Testis (tissue), 5 donors: ENCODE measurements at places on chromosomes 12 and 14. TPM values are rescaled to one million over a fixed set of nuclear protein-coding genes. Genes with fewer than 3 reads are reported as not detected.
A peak's percentile ranks its signal among the peaks of the same experiment; 100 is the strongest.

Gene MYH6
- total RNA-seq: 0.12 TPM

Gene NOVA1
- 22.3 TPM for total RNA-seq

Gene PIWIL1
- 53.0 TPM for total RNA-seq

Gene SENP1
- 105 TPM for total RNA-seq

Gene ARHGDIB
- 20.2 TPM for total RNA-seq

Gene CARMIL3
- total RNA-seq: 8.6 TPM

Gene NAV3
- total RNA-seq: 20.0 TPM

Gene CCDC177
- 1.9 TPM for total RNA-seq

DNA sequence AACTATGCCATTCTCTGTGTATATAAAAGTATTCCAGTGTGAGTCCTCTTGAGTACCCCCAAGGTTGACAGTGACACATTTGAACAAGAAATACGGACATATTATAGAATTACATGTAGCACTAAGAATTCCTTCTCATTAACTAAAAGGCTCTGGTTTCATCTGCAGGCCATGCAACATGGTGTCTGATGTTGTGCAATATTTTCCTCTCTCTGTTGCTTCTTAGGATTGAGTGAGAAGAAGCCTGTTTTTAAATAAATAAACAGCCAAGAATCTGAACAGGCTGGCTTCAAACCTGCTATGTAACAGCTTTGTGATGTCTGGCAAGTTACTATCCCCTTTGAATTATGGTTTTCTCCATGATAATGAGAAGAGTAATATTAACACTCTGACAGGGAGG is 22.2 kb upstream of the CCER1 start:
- no peaks in the 10 kb centered on the region for H3K36me3 ChIP-seq
- no peak overlapping the region for H3K4me3 ChIP-seq
- H3K27me3 ChIP-seq: no peaks in the 10 kb centered on the region
- no peak overlapping the region for H3K27ac ChIP-seq
- no peaks in the 10 kb centered on the region for H3K4me1 ChIP-seq
- DNase-seq: no peak

- no peak overlapping the region for H3K27ac ChIP-seq
- DNase-seq: no peak
- no peaks in the 10 kb centered on the region for H3K4me1 ChIP-seq
- H3K36me3 ChIP-seq: no peaks in the 10 kb centered on the region
Measured at GRCh38 chr12:132300789-132301722, 28.3 kb downstream of the GALNT9 start.

DNA sequence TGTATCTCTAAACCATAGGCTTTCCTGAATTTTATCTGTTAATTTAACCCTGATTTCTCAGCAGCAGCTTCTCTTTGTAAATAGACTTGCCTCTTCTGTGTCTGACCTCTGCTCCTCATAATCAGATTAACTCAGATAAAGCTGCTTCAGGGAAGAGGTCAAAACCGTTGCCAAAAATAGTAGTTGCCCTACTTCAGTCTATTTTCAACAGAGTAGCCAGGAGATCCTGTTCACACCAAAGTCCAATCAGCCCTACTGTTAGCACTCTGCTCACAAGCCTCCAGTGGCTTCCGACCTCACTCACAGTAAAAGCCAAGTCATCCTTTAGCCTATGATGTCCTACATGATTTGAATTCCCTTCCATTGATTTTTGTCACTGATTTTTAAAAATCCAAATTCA is 258.4 kb downstream of the PPFIA2 start:
- H3K4me1 ChIP-seq: no peaks in the 10 kb centered on the region
- H3K4me3 ChIP-seq: no peak overlapping the region

DNA sequence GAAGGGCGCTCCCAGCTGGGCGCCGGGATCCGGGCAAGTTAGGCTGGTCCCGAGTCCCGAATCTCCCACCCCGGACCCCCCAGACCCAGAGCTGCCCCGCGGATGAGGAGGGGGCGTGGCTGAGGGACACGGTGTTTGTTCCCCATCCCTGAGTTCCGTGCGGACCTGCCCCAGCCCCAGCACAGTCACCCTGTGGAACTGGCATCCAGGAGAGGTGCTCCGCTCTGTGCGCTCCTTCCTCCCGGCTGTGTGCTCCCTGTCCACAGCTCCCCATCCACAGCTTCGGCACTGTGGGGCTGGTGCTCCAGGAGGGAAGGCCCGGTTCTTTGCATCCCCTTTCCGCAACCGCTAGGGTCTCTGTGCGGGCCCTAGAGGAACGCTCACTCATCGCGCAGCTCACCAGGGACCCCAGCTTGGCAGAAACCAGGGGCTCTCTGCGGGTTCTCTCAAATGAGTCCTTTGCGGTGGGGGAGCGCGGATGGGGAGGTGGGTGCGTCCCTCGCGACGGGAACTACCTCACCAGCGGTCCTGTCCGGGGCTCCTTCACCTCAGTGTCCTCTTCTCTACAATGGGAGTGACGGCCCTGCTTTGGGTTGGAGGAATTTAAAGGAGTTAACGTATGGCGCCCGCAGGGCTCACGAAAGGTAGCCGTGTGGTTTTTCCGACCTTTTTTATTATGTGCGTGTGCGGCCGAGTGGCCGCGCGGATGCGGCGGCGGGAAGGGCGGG is 845 bp downstream of the TMEM132C start:
- H3K36me3 ChIP-seq: no peaks in the 10 kb centered on the region
- H3K4me3 ChIP-seq: peak overlapping the region; percentile 51
- DNase-seq: no peak
- H3K27ac ChIP-seq: peak overlapping the region; percentile 21

DNA sequence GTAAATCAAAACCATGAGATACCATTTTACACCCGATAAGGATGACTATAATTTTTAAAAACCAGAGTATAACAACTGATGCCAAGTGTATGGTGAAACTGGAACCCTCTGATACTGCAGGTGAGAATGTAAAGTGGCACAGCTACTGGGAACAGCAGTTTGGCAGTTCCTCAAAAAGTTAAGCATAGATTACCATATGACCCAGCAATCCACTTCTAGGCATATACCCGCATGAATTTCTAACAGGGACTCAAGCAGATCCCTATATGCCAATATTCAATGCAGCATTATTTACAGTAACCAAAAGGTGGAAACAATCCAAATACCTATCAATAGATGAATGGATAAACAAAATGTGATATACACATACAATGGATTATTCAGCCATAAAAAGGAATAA is 57.4 kb downstream of the BAZ1A start:
- H3K4me3 ChIP-seq: no peak overlapping the region
- no peak for DNase-seq
- H3K36me3 ChIP-seq: no peaks in the 10 kb centered on the region
- no peaks in the 10 kb centered on the region for H3K4me1 ChIP-seq
- no peak overlapping the region for H3K27ac ChIP-seq

- H3K4me3 ChIP-seq: no peak overlapping the region
- H3K36me3 ChIP-seq: no peaks in the 10 kb centered on the region
- no peaks in the 10 kb centered on the region for H3K27me3 ChIP-seq
- H3K4me1 ChIP-seq: no peaks in the 10 kb centered on the region
Measured at GRCh38 chr14:59510001-59510400, 25.7 kb downstream of the JKAMP start.

DNA sequence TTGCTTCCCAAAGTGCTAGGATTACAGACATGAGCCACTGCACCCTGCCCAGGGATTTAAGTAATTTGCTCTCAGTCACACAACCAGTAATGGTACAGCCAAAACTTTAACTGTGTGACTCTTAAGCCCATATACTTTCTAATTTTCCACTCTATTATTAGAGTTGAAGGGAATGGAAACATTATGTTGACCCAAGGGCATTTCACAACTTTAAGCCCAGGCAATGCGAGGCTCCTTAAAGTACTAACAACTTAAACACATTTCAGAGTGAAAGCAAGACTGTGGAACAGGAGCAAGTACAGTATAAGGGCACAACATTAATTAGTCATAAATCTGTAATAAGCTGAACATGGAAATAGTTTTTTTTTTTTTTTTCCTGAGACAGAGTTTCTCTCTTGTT is 39.8 kb downstream of the BAZ1A start:
- no peaks in the 10 kb centered on the region for H3K36me3 ChIP-seq
- H3K4me3 ChIP-seq: no peak overlapping the region
- no peaks in the 10 kb centered on the region for H3K27me3 ChIP-seq
- H3K4me1 ChIP-seq: peaks cover 8% of the 10 kb centered on the region
- H3K27ac ChIP-seq: no peak overlapping the region

GRCh38 chr12:27431185-27431584 is 15.4 kb upstream of the SMCO2 start:
- no peak overlapping the region for H3K4me3 ChIP-seq
- H3K4me1 ChIP-seq: peaks cover 4% of the 10 kb centered on the region
- H3K36me3 ChIP-seq: no peaks in the 10 kb centered on the region
- no peak overlapping the region for H3K27ac ChIP-seq

GRCh38 chr12:94145191-94145983 is 3.0 kb upstream of the PLXNC1 start:
- no peaks in the 10 kb centered on the region for H3K27me3 ChIP-seq
- no peak overlapping the region for H3K4me3 ChIP-seq
- peaks cover 20% of the 10 kb centered on the region for H3K4me1 ChIP-seq
- DNase-seq: peak; percentile 47
- no peaks in the 10 kb centered on the region for H3K36me3 ChIP-seq
- H3K27ac ChIP-seq: no peak overlapping the region

DNA sequence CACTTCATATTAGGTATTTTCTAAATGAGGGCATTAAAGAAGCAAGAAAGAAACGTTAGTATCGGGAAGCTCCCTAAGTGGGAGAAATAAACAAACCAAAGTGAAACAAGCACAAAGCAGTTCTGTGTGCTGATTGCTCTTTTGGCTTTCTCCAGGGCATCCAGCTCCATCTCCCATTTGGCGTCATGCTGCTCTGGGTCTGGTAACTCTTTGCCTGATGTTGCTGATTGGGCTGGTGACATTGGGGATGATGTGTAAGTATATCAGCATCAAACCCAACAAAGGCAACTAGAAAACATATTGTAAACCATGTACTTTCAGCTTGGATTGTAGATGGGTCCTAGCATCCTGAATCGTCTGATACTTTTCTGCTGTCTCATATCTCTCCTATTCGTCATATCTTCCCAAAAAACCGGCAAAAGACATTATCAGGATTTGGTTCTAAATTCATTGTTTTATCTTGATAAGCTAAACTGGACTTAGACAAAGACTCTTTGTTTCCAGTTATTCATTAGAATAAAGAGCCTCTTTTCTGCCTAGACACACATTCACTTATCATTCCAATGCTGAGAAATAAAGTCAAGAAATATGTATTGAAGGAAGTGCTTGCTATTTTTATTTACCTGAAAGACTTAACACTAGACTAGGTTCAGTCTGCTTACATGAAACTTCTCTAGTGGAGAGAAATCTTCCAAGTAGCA is 2.4 kb downstream of the CLEC12B start:
- no peak overlapping the region for H3K4me3 ChIP-seq
- H3K27ac ChIP-seq: peak overlapping the region; percentile 51
- no peaks in the 10 kb centered on the region for H3K27me3 ChIP-seq
- H3K4me1 ChIP-seq: peaks cover 3% of the 10 kb centered on the region
- H3K36me3 ChIP-seq: no peaks in the 10 kb centered on the region
- DNase-seq: peak; percentile 81

DNA sequence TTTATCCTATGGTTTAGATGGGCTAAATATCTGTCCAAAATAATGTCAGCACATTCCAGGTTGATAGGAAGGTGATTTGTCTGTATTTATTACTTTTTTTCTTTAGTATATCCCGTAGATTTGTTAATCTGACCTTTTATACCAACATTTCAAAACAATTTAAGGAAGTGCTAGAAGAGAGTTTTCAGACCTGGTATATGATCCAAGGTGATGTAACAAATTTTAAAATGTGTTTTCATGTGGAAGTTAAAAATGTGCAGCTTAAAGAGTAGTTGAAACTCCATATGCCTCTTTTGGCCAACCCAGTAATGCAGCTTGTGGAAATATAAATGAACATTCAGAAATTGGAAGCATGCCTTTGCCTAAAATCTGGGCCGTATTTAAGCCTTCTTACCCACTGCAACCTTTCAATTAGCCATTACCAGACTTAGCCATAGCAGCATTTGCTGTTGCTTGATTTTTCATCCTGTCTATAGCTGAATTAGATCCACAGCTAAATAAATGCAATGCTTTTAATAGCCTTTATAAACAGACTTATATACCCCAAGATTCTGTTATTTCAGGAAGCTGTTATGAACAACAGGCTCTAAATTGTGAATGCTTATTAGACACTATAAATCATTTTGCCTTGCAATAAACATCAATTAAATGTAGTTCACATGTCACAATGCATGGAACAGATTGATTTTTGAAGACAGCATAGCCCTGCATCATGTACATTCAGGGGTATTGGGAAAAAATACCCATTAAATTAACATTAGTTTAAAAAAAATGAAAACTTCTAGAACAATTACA is 271.2 kb downstream of the PDZRN4 start:
- H3K27ac ChIP-seq: no peak overlapping the region
- no peak overlapping the region for H3K4me3 ChIP-seq
- no peaks in the 10 kb centered on the region for H3K36me3 ChIP-seq
- H3K27me3 ChIP-seq: no peaks in the 10 kb centered on the region
- H3K4me1 ChIP-seq: no peaks in the 10 kb centered on the region
- no peak for DNase-seq

DNA sequence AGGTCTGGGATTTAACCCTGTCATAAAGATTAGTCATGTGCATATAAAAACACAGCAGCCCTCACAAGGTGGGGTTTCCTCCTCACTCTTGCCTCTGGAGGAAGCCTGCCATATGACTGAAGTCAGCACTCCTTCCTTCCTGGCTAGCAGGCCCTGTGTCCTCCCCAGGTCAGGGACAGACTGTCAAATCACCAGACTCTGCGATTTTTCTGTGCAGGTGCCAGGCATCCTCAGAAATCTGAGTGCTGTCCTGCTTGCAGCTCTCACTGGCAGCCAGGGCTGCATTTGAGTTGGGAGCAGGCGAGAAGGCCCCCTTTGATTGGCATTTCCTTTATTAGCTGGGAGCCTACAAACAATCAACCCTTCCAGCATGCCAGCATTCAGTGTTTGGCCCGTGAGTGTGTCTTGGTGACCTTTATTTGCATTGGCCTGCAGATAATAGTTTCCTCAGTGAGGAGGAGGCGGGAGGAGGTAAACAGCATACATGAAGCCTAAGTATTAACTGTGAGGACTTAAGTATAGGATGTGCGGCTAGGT is 183.8 kb upstream of the ARHGAP5 start:
- no peaks in the 10 kb centered on the region for H3K4me1 ChIP-seq
- no peaks in the 10 kb centered on the region for H3K36me3 ChIP-seq
- no peaks in the 10 kb centered on the region for H3K27me3 ChIP-seq
- H3K27ac ChIP-seq: no peak overlapping the region
- DNase-seq: no peak
- no peak overlapping the region for H3K4me3 ChIP-seq

GRCh38 chr12:87509237-87509820 is 519.9 kb downstream of the C12orf50 start:
- no peak overlapping the region for H3K4me3 ChIP-seq
- no peaks in the 10 kb centered on the region for H3K27me3 ChIP-seq
- H3K36me3 ChIP-seq: no peaks in the 10 kb centered on the region
- H3K4me1 ChIP-seq: no peaks in the 10 kb centered on the region

GRCh38 chr14:100341301-100342031 is 18.3 kb downstream of the SLC25A47 start:
- no peaks in the 10 kb centered on the region for H3K4me1 ChIP-seq
- H3K4me3 ChIP-seq: no peak overlapping the region
- no peaks in the 10 kb centered on the region for H3K36me3 ChIP-seq
- no peaks in the 10 kb centered on the region for H3K27me3 ChIP-seq
- no peak overlapping the region for H3K27ac ChIP-seq
- peak; percentile 28 for DNase-seq
